CD4-positive, alpha-beta memory T cell (primary cell): ENCODE measurements at places on chromosomes 3 and 15. TPM values are rescaled to one million over a fixed set of nuclear protein-coding genes. Genes with fewer than 3 reads are reported as not detected.

- no peak for DNase-seq
Measured at GRCh38 chr3:150333477-150333876, 74.6 kb upstream of the TSC22D2 start.

DNA sequence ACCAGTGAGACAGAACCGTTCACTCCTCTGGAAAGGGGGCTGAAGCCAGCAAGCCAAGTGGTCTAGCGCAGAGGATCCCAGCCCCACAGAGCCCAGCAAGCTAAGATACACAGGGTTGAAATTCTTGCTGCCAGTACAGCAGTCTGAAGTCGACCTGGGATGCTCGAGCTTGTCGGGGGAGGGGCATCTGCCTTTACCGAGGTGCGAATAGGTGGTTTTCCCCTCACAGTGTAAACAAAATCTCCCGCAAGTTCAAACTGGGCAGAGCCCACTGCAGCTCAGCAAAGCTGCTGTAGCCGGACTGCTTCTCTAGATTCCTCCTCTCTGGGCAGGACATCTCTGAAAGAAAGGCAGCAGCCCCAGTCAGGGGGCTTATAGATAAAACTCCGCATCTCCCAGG is 11.4 kb downstream of the CEP97 start:
- DNase-seq: no peak

Gene ZNF80
- 1.1 TPM for total RNA-seq

Gene B3GNT5
- 0.41 TPM for total RNA-seq

Gene NR2E3
- not detected for total RNA-seq

DNA sequence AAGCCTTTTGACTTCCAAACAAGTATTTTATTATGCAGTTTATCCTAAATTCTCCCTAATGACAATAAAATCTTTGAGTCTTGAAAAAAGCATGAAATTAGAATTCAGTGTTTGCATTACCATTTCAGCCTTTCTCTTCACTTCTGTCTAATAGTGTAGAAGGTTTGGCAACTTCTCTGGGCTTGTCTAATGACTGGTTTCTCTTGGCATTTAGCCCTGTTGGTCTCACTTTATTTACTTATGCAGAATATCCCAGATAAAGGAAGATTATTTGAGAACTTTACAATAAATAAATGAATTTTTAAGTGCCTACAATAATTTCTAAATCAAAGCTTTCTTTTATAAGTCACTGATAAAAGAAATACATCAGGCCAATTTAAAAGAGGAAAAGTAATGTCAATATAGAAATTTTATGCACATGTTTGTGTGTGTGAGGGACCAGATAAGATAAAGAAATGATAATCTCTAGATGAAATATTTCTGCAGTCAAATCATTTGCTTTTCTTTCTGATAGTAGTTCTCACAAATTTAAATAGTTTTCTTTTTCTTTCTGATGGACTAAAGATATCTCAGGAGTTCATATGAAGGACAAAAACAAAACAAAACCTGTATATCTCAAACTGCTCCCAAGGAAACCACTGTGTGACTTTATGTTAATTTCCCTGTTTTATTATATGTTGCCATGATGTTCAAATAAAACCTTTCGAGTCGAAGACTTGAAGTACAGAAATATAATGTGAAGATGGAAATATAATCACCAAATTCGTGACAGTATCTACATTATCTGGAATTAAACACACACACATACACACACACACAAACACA is 533.1 kb upstream of the CBLB start:
- no peak for DNase-seq

DNA sequence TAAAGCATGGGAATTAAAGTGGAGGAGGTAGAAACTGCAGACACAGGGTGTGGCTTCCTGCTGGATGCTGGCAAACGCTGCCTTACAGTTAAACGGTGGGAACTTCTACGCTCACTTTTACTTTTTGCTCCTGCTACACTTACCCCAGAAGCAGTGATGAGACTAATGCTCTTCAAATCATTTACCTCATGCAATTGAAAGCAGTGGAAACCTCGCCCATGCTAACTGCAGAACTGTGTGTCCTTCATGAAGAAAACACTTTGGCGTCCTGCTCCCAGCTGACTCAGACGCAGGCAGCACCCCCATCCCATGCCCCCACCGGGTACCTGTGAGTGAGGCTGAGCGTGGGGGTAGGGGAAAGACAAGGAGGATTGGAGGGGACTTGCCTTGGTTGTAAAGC is 31.8 kb downstream of the UPK1B start:
- DNase-seq: no peak

Gene ACKR4
- not detected for total RNA-seq

Gene ATP10A
- total RNA-seq: 48.2 TPM

DNA sequence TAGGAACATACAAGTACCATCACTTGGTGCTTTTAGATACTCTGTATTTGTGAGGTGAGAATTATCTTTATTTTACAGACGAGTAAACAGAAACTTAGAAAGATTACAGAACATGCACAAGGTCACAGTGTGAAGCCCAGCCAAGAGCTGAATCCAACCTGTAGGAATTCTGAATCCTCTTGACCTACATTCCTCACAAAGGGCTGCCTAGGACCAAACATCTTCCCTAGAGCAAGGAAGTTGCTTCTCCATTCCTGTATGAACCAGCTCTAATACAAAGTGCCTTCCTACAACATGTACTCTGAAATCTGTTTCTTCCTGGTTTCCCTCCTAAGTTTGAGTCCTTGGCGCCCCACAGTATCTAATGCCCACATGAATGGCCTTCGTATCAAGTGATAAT is 2.9 kb downstream of the HDGFL3 start:
- DNase-seq: no peak

Gene TEX55
- total RNA-seq: not detected

GRCh38 chr3:59429198-59429597 is 379.4 kb upstream of the CFAP20DC start:
- DNase-seq: no peak

DNA sequence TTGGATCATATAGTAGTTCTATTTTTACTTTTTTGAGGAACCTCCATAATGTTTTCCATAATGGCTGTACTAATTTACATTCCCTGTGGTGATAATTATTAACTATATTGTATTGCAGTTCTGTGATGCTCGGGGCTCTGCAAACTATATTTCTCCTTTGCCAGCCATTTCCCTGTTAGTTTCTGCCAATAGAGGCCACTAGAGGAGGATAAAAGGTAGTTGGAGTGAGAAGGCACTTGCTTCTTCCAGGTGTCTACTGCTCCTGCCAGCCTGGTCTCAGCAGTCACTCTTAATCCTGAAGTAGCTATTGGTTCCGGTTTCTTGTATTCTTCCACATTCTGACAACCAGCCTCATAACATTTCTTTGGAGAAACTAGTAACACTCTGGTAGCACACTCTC is 233.9 kb upstream of the GBE1 start:
- no peak for DNase-seq

GRCh38 chr3:33975463-33975862 is 177.0 kb downstream of the PDCD6IP start:
- DNase-seq: no peak

- peak; percentile 68 for DNase-seq
Measured at GRCh38 chr3:120561251-120562045, 34.7 kb upstream of the NDUFB4 start.

Gene ANKUB1
- not detected for total RNA-seq

- DNase-seq: no peak
Measured at GRCh38 chr3:33057320-33058298, 39.3 kb downstream of the GLB1 start.

DNA sequence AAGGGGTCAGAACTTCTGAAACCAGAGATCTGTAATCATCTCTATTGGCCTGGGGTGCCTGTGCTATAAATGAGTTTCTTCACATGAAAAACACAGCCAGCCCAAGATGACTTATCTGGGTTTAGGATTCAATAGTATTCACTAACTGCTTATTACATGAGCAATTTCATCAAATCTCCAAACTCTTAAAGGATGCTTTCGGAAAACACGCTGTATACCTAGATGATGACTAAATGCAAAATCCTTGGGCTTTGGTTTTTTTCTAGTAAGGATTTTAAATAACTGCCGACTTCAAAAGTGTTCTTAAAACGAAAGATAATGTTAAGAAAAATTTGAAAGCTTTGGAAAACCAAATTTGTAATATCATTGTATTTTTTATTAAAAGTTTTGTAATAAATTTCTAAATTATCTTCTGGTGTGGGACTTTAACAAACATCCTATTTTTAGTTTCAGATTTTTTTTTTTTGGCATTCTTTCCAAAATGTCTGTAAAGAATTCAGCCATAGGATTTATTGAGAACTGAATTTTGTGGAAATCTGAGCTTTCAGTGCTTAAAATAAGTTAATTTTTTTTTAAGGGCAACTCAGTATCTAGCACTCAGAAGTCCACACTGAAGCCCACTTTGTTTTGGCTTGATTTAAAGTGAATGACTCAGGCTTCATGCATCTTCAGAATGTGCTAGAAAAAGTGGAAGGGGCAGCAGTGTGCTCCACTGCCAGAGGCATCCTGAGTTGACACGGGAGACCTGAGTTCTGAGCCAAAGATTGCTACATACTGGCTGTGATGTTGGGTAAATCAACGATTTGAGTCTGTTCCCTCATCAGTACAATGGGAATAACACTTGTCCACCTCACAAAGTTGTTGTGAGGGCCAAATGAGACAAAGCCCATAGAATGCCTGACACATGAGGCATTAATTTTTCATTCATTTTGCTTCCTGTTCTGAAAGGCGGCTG is 18.7 kb downstream of the TMEM43 start:
- no peak for DNase-seq

GRCh38 chr3:13556917-13557316 is 8.0 kb downstream of the FBLN2 start:
- no peak for DNase-seq

GRCh38 chr3:9686050-9686550 is 17.5 kb upstream of the CPNE9 start:
- DNase-seq: no peak

DNA sequence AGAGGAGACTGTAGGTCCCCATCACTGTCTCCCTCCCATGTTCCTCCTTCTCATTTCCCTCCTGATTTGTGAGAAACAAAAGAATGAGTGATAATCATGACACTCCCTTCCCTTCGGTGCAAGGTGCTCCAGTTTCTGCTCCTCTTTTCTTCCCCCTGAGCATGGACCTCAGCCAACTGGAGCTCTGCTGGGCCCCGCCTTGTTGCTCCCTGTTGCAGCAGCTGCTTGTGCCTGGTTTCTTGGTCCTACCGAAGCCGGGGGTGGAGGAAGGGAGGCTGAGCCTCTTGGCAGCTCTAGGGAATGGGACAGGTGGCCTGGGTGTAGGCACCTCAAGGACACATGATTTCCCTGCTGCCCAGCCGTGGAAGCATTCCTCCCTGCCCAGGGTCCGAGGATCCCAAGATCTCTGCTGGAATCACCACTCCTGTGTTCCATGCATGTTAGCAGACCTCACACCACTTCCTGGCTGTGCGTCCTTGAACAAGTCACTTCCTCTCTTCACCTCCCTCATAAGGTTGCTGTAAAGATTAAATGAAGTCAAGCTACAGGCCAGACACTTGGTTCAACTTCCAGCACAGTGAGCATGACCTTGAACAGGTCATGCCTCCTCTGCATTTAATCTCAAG is 131.6 kb upstream of the ABHD17C start:
- no peak for DNase-seq

DNA sequence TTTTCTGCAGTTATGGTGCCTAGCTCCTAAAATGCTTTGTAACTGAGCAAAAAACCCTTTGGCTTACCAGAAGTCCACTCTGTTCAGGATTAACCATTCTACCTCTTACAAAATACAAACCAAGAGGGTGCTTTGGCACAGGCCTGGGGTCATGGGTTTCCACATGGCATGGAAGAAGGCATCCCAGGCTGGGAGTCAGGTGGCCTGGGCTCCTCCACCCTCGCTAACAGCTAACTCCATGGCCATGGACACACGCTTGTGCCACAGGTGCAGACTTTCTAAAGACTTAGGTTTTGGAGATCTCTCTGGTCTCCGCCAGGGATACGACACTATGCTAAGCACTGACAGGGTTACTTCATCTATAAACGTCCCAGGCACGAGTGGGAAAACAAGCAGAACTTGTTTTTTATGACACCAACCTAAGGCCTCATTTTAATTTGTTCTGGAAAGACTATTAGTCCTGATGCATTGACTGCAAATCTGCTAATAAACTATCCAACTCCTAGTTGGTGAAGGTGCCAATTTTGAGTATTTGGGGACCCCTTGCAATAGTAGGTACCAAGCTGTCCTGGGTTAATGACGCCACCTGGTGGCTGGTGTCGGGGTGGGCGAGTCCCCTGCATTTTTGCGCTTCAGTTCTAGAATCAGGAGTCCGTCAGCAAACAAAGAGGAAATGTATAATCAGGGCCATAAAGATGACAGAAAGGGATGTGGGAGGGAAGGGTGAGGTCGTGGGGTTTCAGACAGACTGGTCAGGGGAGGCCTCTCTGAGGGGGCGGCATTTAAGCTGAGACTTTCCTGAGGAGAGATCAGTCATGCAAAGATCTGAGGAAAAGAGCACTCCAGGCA is 10.3 kb upstream of the ALDH1A3 start:
- DNase-seq: no peak

Gene CHRNA7
- not detected for total RNA-seq

DNA sequence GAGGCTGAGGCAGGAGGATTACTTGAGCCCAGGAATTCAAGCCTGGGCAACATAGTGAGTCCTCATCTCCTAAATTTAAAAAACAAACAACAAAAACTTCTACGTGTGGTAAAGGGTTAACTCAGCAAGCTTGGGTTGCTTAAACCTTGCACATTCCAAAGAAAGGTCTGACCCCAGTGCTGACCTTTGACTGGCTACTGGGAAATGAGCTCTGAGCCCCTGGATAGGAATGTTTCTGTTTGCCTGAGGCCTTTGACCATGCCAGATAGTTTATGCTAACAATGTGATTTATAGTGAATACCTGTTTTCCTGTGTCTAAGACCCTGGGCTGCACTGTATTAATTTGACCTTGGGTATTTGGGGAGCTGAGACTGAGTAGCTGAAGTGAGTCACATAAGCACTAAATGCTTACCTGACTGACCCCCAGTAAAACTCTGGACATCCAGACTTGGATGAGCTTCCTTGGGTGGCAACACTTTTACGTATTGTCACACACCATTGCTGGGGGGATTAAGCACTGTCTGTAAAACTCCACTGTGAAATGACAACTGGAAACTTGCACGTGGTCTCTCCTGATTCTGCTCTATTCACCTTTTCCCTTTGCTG is 20.7 kb downstream of the TCAIM start:
- no peak for DNase-seq

Gene EPM2AIP1
- total RNA-seq: 46.3 TPM

DNA sequence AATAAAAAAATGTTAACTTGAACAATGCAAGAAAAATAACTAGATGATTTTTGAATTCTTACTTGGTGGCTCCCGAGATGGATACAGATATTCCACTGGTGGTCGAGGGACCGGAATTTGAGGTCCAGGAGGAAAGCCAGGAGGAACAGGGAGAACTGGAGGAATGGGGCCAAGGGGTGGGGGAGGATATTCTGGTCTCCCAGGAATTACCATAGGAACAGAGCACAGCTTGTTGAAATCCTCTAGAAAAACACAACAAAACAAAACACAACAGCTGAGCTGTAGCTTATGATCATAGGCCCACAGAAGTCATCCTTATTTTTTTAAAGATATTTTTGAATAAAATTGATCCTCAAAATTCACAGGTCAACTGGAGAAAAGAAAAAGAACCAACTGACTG is 129.4 kb downstream of the FBN1 start:
- no peak for DNase-seq

DNA sequence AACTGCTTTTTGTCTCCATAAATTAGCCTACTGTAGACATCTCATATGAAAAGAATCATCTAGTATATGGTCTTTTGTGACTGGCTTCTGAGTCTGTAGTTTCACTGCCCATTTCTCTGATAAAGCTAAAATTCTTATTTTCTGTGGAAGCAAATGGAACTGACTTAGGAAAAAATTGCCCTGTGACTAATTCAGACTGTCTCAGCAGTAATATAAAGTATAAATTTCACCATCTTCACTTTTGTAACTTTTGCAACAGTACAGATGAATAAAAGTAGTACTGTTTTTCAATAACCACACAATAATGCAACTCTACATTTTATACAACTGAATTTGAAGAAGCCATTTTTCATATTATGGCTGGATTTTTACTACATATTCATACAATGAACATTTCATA is 104.1 kb downstream of the TBC1D5 start:
- no peak for DNase-seq
